ENCODE measurements at places on chromosomes 5 and 9.

- no peak for DNase-seq
These were observed 333.4 kb downstream of the YTHDC2 start for GRCh38 chr5:113846941-113847340.

DNA sequence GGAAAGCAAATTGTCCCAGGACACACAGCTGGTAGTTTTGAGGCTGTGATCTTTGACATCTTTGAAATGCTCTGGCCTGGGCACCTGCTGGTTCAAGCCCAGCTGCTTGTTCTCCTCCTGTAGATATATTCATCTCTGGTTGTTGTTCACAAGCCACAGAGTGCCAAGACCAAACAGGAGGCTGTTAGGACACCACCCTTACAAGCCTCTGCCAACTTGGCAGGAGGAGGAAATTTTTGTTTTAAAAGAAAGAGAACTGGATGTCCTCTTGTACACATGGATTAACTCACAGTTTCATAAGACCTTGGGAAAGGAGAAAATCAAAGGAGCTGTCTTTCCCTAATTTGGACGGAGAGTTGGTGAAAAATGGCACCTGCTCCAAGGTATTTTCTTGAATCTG, 8.5 kb upstream of the ZFP62 start:
- no peak for DNase-seq

GRCh38 chr5:140035881-140036280, 7.2 kb downstream of the NRG2 start:
- DNase-seq, result no peak

GRCh38 chr5:82811490-82811889, 265.7 kb downstream of the TMEM167A start:
- no peak for DNase-seq

- no peak for DNase-seq
These were observed 32.6 kb downstream of the FNBP1 start for GRCh38 chr9:130010151-130010988.

DNA sequence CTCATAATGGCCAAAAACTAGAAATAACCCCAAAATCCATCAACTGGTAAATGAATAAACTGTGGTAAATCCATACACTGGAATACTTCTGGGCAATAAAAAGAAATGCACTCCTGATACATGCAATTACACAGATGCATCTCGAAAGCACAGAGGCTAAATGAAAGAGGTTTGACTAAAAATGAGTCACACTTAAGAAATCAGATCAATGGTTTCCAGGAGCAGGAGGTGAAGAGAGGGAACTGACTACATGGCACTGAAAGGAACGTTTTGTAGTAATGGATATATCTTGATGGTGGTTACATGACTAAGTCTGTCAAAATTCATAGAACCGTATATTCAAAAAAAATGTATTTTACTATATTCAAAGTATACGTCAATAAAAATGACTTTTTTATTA, 42.4 kb downstream of the STRBP start:
- DNase-seq, result peak; percentile 66

- no peak for DNase-seq
These were observed 579.2 kb upstream of the ZNF462 start for GRCh38 chr9:106283769-106284168.

- DNase-seq, result no peak
These were observed 122.0 kb downstream of the RGS3 start for GRCh38 chr9:113585555-113585954.

DNA sequence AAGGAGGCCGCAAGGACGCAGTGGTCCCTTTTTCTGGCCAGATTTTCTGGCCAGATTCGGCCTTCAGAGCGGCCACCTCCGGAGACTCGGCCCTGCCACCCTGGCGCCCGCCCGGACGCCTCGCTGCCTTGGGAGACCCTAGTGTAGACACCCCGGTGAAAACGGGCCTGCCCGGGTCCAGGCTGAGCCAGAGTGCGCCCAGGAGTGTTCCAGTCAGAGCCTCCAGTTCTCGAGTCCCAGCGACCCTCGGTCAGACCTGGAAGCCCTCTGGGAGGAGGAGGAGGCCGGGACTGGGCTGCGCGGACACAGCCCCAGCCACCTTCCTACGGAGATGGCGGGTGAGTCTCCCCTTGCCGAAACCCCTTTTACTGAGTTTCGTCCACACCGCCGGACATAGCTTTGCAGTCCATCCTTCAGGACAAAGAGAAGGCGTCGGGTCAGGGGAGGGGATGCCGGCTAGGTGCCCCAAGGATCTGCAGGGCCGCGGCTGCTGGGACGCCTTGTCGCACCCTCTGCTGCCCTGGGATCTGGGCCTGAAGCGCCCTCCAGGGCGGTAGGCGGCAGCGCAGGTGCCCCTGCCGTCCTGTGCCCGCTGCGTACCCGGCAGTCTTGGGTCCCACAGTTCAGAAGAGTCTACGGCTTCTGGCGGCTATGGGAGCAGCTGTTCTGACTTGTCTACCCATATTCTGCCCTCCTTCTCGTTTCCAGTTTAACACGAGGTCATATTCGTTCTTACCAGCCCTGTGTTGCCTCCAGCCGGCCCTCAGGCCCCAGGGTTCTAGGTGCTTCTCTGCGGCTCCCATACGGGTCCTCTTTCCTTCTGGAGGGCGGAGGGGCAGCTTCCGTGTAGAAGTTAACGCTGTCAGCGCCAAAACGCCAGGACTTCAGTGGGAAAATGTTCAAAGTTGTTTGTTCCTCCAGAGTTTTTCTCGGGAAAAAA, 1771.7 kb upstream of the CDH9 start:
- DNase-seq, result no peak

DNA sequence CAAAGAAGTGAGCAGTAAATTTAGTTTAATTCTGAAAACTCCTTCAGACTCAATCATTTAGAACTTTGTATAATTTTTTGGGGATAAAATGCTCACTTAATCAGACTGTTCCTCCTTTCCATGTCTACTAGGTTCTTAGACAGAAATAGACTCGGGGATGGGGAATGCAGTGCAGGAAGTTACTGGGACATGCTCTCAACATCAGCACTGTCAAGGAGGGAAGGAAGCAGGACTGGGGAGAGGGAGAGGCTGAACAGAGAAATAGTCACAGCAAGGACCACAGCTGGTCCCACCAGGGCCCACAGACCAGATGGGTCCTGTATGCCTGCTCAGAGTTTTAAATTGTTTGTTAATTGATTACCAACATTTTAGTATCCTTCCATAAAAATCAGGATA, 310.1 kb upstream of the MSX2 start:
- no peak for DNase-seq

- DNase-seq, result no peak
These were observed 16.9 kb downstream of the OR2V2 start for GRCh38 chr5:181164076-181164952.

DNA sequence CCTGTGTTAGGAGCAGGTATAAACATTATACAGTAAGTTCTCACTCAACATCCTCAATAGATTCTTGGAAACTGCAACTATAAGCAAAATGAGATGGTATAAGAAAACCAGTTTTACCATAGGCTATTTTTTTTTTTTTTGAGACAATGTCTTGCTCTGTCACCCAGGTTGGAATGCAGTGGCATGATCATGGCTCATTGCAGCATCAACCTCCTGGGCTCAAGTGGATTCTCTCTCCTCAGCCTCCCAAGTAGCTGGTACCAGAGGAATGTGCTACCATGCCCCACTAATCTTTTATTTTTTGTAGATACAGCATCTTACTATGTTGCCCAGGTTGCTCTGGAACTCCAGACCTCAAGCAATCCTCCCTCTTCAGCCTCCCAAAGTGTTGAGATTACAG, 50.1 kb upstream of the ADRB2 start:
- DNase-seq, result no peak

DNA sequence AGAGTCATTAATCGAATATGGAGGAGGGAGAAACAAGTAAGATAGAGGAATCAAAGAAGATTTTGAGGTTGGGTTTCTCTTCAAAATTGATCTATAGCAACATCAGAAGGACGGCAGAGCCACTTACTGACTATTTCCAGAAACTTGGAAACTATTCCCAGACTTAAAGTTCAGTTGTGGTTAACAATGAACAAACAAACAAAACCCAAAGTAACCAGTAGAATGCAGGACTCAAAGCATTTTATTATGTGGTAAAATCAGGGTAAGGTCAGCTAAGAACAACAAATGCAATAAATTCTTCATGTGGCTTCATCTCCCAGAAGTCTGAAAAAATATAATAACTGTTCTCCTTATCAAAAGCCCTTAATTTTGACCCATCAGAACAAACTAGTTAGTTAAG, 54.9 kb upstream of the OSMR start:
- no peak for DNase-seq

GRCh38 chr5:132434416-132435286, 55.9 kb downstream of the IRF1 start:
- DNase-seq, result no peak

GRCh38 chr5:66436721-66437120, 159.5 kb upstream of the MAST4 start:
- DNase-seq, result peak; percentile 13

DNA sequence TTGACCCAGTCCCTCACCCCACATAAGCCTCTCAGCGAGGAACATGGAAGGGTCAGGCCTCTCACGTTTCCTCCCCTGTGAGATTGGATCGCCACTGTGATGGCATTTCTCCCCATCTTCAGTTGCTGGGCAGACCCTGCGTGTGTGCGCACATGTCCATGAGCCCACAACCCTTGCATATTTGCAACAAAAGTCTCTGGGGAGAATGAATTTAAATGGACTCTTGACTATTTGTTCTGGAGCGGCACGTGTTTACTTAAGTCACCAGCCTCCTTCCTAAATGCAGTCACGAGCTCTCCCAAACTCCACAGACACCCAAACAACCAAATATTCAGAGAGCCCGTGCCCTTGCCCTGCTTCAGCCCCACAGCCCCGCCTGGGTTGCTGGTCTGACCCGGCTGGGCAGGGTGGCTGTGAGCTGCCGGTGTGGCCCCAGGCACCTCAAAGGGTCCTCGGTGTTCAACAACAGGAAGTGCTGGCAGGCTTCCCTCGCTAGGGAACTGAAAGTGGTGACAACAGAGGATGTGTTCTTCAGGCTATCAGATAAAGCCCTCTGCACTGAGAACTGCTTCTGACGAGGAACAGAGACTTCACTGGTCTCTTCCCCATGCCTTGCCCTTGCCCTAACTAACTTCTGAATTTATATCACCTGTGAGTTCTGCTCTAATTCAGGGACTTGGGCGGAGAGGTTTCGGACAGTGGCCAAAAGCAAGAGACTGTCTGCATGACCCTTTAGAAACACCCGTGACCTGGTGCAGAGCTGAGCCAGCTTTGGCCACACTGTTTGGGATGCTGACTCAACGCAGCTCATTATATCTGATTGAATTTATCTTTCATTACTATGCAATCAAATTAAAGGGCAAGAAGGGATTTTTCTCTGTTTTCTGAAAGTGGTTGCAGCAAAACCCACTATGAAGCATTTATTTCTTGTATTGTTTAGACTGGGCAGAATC, 19.2 kb upstream of the CD180 start:
- DNase-seq, result no peak

- peak; percentile 34 for DNase-seq
These were observed 106.7 kb upstream of the SLC28A3 start for GRCh38 chr9:84447305-84447704.

- peak; percentile 26 for DNase-seq
These were observed 286.1 kb upstream of the IRX1 start for GRCh38 chr5:3309538-3309937.

- DNase-seq, result no peak
These were observed 354.1 kb upstream of the RFX3 start for GRCh38 chr9:3879726-3880505.

- DNase-seq, result peak; percentile 90
These were observed 47.9 kb downstream of the DEPDC1B start for GRCh38 chr5:60651872-60652620.

DNA sequence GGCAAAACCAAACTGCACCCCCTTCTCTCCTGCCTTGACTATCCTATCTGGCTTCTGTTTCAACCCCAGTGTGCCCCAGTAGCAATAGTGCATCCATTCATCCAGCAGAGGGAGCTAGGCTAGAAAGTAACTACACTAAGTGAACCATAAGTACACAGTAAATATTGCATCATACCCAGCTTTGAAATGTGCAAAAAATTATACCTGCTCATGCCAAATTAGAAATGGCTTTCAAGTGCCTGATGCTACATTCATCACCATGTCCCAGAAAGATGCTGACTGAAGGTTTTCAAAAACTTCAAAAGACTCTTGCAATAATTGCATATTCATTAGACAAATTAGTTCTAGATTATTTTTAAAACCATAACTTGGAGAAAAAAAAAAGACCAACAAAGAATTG, 153.5 kb downstream of the PRELID2 start:
- peak; percentile 80 for DNase-seq

DNA sequence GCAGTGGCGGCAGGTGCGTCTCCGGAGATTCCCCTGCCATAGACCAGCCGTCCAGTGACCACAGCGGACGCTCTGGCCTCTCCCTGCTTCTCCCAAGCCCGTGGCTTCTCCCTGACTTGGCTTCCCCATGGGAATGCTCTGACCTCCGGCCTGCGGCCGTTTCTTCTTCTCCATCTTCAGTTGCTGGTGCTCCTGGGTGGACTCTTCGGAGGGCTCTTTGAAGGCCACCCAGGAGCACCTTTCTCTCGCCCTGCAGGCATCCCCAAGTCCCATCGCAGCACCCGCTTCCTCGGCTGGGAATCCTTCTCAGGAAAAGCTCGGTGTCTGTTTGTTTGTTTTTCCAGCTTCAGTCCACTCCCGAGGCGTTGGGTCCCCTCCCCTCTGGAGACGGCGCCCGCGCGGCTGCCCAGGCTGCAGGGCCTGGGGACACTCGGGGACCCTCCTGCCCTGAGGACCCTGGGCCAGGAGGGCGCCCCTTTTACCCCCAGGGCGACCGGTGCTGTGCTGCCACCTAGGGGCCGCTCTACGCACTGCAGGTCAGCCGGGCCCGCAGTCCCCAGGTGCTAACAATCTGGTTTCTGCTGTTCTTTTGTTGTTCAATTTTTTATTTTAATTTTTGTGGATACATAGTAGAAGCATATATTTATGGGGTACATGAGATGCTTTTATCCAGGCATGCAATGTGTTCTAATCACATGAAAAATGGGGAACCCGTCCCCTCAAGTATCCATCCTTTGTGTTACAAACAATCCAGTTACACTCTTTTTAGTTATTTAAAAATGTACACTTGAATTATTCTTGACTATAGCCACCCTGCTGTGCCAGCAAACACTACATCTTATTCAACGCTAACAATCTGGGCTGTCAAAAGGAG, 197.9 kb upstream of the ADAMTS16 start:
- peak; percentile 28 for DNase-seq

DNA sequence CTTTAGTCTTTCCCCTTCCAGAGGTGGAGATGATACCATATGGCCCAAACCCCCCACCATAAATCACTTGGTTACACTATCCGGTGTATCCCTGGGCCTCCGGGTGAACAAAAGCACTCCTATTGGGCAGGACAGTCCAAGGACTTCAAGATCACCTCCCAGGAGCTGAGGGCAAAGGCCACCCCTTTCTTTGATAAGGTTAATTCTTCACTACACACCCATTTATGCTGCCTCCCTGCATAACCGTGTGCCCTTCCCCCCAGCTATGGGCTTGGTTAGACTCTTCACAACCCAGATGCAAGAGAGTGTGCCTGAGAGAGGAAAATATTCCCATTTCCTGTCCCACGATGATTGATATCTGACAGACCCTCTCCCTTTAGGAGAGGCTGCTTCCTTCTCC, 64.8 kb upstream of the PRRC1 start:
- no peak for DNase-seq

GRCh38 chr5:120538644-120539043, 74.5 kb downstream of the PRR16 start:
- no peak for DNase-seq
